ENCODE measurements at places on chromosomes 7 and 10.

DNA sequence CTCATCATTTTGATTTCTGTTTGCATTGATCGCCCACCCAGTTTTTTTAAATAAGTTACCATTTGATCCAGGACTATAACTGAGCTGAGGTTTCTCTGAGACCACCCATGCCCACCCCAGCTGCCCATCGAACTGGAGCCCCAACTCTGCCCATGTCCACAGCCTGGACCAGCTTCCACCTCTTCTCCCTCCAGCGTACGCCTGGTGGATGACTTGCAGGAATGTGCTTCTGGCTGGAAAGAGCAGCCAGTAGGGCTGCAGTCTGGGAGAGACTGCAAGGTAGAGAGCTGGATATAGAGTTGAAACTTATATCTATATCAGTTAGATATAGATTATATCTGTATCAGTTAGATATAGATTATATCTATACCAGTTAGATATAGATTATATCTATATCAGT lies 25.8 kb upstream of the LRRC18 start:
- DNase-seq, result no peak

- no peak for DNase-seq
Observed at GRCh38 chr10:75404815-75405597, 3.4 kb upstream of the ZNF503 start.

- DNase-seq, result no peak
Observed at GRCh38 chr10:69069090-69070042, 18.5 kb upstream of the SRGN start.

GRCh38 chr10:117221156-117221711 lies 19.7 kb upstream of the SLC18A2 start:
- DNase-seq, result no peak

DNA sequence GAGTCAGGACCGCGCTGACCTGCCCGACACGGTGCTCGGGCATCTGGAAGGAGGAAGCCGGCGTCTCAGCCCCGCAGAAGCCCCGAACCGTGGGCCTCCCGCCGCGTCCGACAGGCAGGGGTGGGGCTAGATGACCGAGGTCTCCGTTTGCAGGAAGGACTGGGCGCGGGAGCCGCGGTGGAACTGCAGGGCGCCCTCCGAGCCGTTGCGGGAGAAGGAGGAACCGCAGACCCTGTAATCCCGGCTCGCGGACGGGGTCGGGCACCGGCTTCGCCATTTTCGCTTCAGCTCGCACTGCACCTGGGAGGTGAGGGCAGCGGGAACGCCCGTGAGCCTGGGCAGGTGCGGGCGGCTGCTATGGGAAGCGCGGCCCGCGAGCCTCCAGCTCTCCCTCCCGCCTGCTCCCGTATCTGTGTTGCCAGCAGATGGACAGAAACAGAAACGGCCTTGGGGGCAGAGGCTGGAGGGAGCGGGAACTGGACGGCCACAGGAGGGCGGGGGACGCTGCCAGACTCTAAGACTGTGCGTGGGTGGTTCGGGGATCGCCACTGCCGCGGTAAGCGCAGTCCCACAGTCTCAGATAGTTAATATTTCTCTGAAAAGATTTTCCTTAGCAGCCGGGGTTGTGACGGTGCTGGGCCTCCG lies 114.1 kb downstream of the VIPR2 start:
- DNase-seq, result no peak

DNA sequence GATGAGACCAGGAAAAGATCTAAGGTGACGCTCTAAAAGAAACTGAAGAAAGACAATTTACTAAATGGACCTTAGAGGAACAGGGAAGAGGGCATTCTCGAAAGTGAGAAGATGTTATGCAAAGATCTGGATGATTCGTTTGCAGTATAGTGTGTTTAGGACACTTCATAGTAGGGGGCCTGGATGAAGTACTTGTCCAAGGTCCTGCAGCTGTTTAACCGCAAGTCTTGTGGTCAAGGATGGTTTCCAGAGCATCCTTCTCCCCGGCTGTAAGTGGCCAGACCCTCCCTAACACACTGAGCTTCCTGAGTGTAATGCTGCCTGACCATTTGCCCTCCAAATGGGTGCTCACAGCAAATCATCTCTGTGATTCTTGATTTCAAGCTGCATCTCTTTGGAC lies 101.6 kb downstream of the XPNPEP1 start:
- no peak for DNase-seq

DNA sequence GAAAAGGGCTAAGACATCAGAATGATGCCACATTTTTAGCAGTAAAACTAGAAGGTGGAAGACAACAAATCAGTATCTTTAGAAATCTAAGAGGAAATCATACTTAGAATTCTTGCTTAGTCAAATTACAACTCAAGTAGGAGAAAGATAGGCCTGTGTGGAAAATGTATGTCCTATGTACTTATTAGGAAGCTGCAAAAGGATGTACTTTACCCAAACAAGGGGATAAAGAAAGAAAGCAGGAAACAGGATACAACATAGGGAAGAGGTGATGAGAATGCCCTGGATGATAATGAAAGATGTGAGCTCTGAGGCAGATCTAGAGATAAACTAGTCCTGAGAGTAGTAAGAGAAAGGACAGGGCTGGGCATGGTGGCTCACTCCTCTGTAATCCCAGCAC lies 54.9 kb downstream of the RNLS start:
- DNase-seq, result no peak

- no peak for DNase-seq
Observed at GRCh38 chr7:106545275-106545674, 115.7 kb downstream of the CCDC71L start.

GRCh38 chr10:79262131-79262530 lies 85.1 kb upstream of the PPIF start:
- DNase-seq, result no peak

GRCh38 chr10:101744267-101744666 lies 31.6 kb downstream of the FGF8 start:
- no peak for DNase-seq

DNA sequence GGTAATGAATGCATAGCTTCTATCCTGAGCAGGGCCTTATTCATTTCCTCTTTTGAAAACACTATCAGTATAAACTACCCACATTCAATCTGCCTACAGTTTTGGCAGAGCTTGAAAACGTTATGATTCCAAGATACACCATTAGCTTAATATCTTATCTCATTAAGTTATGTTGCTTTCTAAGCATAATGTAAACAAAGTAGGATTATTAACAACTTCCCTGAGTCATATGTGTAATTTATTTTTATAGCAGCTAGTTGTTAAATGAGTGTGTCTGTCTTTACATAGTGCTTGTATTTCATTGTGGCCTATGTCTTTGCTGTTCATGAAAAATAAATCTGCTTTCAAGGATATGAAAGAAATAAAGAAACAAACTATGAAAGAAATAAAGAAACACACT lies 106.2 kb upstream of the DLX6 start:
- DNase-seq, result no peak

DNA sequence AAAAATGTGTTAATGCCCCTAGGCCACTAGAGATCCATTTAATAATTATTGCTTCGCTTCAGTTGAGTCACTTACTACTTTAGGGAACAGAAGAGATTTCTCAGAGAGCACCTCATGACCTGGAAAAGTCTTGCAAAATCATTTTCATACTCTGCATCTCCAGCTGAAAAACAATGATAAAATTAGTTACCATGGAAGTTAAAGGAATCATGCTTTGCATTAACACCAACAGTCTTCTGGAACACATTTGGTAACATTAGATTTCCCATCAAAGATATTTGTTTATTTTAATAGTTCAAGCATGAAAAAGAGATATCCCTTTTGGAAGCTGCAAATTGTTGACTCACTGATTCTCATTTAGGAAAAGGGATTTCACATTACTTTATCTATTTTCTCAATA lies 1.8 kb upstream of the STEAP2 start:
- no peak for DNase-seq

GRCh38 chr7:45658716-45659495 lies 84.7 kb downstream of the ADCY1 start:
- peak; percentile 57 for DNase-seq

- no peak for DNase-seq
Observed at GRCh38 chr10:18793951-18794350, 134.7 kb downstream of the ARL5B start.

DNA sequence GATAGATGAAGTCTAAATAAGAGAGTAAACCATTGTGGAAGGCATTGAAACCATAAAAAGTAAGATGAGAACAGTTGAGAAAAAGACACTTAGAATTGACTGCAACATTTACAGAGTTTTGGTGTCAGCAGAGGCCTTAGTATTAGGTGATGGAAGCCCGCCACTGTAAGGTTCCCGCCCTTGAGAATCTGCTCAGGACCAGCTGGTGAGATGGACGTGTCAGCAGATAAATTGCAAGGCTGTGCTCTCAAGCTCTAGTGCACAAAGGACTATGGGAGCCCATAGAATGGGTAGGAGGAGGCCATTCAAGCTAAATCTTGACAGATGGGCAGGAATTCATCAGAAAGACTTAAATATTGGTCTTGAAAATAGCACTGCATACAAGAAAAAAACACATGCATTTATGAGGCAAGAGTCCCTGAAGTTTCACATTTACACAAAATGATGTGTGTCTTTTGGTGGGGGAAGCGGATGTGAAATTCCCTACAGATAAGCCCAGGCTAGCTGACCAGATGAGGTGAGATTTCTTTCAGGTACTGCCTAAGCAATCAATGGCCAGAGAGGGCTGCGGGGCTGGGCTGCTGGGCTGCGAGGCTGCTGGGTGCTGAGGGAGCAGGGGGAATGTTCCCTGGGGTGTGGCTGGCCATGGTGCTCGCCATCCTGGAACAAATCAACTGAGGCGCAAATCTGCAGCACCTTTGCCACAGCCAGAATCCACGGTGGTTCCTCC lies 42.5 kb downstream of the SYPL1 start:
- no peak for DNase-seq

DNA sequence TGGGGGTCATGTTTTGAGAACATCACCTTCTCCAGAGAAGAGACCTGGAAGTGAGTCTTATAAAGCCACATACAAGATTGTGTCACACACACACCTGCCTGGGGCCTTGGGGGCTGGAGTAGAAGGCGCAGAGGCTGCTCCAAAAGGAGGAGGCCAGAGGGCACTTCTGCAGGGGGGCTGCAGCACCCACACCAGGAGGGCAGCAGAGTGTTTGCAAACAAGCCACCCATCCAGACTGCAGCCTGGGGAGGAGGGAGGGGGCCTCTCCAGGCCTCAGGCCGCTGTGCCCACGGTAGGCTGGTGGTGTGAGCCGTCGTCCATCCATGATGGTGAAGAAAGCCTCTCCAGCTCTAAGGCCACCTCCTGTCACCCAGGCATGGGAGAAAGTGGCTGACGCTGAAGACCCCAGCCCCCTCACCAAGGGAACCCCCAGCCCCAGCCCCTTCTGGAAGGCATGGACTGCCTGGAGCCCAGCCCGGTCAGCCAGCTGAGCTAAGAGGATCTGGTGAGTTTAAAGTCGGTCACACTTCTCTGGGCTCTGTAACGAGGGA lies 77.5 kb downstream of the FOXL3 start:
- no peak for DNase-seq

DNA sequence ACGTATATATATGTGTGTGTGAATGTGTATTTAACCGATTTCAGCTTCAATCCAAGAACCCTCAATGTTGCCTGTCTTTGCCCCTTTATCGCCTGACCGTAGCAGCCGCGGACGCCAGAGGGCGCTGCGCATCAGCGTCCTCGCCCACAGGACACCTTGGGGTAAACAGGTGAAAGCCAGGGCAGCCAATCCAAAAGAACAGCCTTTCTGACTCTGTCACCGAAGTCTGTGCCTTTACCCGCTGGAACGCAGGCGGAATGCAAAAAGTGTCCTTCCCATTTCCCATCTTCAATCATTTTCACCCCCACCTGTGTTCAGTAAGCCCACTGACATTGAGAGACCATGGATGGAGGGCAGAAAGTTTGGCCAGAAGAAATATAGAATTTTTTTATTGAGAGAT lies 3.6 kb downstream of the NXPH1 start:
- no peak for DNase-seq

- DNase-seq, result no peak
Observed at GRCh38 chr10:101670635-101671034, 24.3 kb downstream of the FBXW4 start.

DNA sequence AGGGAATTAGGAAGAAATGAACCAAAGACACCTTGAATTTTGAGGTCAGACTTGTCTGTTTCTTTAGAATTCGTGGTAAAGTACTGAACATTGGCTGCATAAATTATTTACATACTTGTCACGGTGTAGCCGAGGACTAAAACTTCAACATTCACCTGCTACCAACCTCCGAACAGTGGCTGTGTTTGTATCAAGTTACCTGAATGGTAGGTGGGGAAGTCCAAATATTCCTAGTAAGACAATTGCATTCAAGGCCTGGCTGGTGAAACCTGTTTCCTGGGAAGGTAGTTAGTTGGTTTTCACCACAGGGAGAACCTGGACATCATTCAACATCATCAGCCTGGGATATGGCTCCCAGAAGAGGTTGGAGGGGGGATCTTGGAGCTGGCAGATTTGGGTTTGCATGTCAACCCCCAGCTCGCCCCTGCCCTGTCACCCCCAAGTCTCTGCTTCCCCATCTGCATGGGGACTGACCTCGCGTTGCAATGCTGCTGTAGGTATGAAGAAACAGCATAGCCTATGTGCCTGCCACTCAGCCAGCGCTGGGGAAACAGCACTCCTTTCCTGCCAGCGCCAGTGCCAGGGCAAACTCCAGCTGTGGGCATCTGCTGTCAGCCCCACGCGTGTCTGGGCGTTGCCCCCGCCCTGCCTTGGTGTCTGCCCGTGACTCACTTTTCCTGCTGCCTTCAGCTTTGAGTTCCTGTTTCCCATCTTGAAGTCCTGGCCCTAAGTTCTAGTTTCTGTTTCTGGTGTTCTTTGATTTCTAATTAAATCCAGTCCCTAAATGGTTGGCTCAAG lies 12.7 kb upstream of the LARP4B start:
- DNase-seq, result no peak
